Activated CD4-positive, alpha-beta T cell treated with anti-CD3 and anti-CD28 coated beads, Interleukin-2, amount 10 ng/mL, durations not matched to agents 24 days and 14 days (primary cell): ENCODE measurements at places on chromosomes 13 and 19. TPM values are rescaled to one million over a fixed set of nuclear protein-coding genes. Genes with fewer than 3 reads are reported as not detected.

- no peak for DNase-seq
These were observed 7.0 kb upstream of the MAP2K2 start for GRCh38 chr19:4130744-4131438.

MADCAM1 gene
- 0.14 and 0.19 TPM in 2 replicates for total RNA-seq

DNA sequence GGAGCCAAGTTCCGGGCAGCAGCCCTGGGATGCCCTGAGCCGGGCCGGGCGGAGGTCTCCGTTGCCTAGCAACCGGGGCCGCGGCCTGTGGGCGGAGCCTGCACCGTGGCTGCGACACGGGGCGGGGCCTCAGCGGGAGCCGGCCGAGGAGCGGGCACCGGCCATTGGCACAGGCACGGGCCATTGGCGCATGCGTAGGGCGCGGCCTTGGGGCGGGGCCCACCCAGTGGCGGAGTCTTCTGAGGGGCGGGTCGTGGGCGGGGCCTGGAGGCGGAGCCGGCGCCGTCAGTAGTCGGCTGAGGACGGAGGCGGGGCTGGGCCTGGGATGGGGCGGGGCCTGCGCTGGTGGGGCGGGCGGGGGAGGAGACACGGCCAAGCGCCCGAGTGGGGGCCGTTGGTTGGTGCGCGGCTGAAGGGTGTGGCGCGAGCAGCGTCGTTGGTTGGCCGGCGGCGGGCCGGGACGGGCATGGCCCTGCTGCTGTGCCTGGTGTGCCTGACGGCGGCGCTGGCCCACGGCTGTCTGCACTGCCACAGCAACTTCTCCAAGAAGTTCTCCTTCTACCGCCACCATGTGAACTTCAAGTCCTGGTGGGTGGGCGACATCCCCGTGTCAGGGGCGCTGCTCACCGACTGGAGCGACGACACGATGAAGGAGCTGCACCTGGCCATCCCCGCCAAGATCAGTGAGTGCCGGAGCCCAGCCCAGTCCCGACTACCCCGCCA lies at the start of gene IZUMO4:
IZUMO4 (plus strand) TSS at position 436 of the 723 bp plus-strand sequence; CDS start at position 467, 31 bp downstream.
- peak; percentile 100 for DNase-seq

DNA sequence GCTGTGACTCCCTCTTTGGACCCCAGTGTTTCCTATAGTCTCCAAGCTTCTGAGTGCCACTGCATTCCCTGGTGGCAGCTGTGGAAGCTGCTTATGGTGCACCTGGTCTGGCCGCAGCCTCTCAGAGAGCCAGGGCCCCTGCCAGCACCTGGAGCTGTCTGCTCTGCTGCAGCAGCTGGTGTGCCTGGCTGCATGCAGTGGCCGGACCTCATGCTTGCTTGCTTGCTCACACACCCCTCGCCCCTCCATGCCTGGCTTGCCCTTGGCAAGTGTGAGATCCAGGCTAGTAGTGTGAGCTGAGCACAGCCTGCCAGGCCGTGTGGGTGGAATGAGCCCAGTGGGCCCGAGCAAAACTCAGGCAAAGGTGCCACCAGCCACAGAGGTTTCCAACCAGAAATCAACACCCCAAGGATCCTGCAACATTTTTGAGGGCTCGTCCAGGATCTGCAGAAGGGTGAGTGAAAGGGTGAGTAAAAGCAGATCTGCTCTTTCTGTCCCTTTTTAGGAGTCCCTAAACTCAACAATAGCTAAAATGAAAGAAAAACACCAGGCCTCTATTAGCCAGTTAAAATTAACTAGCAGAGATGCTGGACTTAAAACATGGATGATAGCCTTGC lies 7.6 kb upstream of the MLLT1 start:
- no peak for DNase-seq

HCN2 gene
- total RNA-seq: 1.1 TPM in 2 replicates

TNFRSF19 gene
- total RNA-seq: not detected in 2 replicates

- DNase-seq: no peak
These were observed 23.3 kb upstream of the BCL3 start for GRCh38 chr19:44725251-44725650.

DNA sequence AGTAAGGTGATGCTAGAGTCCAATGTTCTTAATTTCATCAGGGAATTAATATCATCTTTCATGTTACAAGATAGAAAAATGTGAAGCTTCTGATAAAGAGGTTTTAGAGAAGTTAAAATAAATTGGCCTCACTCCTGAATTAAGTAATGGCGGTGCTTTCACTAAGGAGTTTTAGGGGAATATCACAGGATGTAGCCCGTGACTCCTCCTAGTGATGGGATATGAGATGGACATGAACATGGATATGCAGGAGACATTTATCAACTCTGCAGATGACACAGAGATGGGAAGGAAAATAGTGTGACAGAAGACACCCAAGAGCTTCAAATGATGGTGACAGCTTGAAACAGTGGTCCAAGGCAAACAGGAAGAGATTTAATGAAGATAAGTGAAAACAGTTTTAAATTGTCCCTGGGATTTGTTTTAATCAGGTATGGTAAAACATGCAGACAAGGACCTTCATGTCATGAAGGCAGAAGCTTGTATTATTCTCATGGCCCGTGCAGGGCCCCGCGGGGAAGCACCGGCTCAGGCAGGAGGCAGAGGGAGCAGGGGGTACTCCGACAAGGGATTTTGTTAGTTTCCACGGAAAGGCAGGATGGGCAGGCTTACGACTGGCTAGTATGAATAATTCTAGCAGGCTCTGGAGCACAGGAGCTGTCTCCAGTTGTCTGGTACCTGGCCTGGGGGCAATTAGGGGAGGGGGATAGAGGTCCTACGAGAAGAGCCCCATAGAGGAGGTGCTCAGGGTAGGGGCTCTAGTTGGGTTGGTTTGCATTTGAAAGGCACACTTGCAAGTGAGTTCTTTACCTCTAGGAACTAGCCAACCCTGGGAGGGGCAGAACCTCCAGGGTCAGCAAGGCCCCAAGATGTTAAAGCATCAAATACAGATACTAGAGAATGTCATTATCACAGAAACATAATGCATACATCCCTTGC lies 38.7 kb upstream of the FARP1 start:
- no peak for DNase-seq

DNA sequence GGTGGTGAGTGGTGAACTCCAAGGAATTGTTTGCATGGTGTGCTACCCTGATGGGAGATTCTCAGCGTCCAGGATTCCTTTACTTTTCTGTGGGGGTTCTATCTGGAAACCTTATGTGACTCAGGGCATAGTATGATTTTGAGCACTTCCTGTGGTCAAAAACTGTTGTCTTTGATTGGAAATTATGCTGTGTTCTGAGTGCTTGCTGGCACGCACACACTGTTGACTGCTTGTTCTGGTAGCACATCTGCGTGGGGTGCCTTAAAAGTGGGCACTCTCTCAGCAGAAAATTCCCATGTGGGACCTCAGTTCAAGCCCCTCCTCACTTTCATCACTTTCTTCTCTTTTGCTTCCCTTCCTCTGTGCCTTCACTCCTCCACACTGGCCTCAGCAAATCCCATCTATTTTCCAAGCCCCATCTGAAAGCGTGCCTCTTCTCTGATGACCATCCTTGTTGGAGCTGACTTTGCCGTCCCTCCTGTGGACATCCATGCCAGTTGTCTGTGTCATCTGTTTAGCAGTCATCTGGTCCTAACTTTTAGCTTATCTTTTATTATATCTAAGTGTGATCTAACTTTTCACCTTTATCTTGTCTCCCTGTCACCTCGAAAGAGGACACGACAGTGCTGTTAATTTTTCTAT lies 56.4 kb upstream of the NPAS1 start:
- DNase-seq: peak; percentile 64
